Activated CD4-positive, alpha-beta T cell treated with anti-CD3 and anti-CD28 coated beads, Interleukin-2, amount 50 U/mL, for 4 hours (primary cell): ENCODE measurements at places on chromosomes 6 and 20.

DNA sequence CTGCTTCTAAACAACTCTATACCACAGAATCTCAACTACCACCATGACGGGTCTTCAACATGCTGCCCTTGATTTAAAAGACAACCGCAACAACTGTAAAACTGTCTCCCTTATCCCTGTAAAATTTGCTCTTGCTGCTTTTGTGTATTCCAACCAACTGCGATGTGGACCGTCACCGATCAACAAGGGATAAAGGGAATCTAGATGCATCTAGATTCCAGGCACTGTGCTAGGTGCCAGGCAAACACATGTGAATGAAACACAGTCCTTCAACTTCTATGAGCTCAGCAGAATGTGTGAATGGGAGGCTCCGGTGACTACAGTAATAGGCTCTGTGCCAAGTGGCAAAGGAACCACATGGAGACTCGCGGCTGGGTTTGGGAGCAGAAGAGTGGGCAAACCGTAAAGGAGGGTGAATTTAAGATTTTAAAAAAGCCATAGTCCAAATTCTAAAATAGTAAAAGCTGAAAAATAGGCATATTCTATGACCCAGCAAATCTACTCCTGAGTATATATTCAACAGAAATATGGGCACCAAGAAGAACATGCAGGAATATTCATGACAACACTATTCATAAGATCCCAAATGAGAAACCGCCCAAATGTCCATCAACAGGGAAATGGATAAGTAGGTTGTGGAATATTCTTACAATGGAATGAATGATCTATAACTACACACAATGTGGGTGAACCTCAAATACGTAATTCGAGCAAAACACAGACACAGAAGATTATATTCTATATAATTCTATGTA, 3.7 kb upstream of the PRND start:
- DNase-seq, result no peak

- no peak for DNase-seq
Measured at GRCh38 chr20:7849675-7850074, 90.6 kb downstream of the HAO1 start.

DNA sequence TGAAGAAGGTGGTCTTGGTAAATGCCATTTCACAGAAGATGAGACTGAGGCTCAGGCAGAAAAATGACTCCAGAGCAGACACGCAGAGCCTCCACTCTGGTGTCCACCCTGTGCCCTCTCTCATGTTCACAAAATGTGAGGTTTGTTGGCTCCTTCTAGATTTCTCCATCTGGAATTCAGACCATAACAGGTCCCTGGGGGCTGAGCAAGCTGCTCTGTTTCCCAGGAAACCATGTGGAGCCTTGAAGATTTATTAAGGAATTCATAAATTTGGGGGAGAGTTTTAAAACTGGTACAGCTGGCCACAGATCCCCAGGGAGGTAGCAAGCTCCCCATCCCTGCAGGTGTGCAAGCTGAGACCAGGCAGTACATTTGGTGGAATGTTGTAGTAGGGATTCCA, 38.8 kb upstream of the SIRPA start:
- DNase-seq, result no peak

GRCh38 chr20:37160683-37161082, 18.4 kb upstream of the RPN2 start:
- no peak for DNase-seq

GRCh38 chr6:4397307-4397706, 261.9 kb upstream of the ECI2 start:
- no peak for DNase-seq

- no peak for DNase-seq
Measured at GRCh38 chr6:121110733-121111132, 223.5 kb downstream of the TBC1D32 start.

DNA sequence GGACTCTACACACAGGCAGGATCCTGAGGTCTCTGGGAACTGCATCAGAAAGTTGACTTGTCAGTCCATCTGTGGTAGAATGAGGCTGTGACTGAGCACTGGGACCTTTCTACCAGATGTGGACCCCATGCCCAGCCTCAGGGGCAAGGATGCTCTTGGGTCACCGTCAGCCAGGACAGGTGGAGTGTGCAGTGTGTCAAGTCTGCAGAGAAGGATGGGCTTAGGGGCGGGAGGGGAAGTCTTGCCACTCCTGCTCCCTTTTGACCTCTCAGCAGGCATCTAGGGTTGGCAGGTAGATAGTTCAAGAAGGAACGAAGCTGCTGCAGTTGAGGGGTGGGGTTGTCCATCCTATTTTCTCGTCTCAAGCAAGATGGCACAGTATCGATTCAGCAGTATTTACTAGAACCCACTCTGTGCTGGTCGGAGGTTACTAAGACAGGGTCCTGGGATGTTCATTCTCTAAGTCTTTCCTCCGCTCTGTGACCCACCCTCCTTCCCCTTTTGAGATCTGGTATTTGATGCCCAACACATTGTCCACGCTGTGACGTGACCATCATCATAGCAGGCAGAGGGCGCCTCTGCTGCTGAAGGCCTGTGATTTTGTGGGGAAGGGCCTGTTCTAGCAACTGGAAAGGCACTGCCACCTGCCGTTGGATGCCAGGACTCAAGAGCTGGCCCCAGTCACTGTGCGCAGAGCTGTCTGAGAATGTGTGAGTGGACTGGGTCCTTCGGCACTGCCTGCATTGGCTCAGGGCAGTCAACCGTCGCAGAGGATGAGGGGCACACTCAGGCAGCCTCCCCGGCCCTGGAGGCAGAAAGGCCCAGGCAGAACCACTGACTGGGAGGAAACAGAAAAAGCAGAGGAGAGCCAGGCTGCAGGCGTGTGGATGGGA, 23.2 kb downstream of the RBCK1 start:
- no peak for DNase-seq

DNA sequence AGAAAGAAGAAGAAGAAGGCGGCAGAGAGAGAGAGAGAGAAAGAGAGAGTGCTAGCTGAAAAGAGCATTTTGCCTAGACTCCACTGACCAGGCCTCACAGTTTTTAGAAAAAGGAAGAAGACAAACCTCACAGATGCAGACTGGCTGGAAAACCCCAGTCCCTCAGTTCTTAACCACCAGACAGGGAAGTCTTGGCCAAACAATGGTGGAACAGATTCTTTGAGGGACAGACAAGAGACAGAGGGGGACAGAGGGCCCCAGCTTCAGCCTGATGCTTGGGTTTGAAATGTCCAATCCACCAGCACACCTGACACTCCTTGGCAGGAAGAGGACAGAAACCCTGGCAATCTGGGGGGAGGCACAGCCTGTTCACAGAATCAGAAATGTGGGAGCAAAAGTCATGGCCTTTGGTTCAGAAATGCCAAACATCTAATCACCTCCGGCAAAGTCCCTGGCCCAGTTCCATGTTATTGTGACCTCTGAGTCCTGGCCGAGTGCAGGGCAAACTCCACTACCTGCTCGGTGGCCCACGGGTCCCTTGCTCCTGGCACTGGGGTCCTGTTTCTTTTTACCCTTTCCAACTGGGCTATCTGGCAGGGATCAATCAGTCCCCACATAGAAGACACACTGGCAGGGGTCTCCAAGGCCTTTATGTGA, 235.2 kb downstream of the LY86 start:
- DNase-seq, result no peak

DNA sequence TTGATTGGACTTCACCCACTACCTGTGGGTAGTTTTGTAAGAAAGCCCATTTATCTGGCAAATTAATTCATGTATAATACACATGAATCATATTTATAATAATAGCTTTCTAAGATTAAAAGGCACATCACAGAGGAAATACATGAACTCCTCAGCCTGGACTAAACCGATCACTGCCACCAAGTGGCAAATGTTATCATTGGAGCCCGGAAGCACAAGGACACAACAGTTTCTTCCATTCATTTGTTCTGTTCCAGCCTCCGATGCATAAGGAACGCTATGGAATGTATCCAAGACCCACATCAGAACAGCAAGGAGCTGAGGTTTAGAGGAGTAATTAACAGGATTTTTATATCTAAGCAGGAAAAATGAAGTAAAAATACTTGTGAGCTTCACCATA, 13.9 kb upstream of the IPCEF1 start:
- no peak for DNase-seq

GRCh38 chr20:59152559-59153354, 10.9 kb upstream of the ZNF831 start:
- DNase-seq, result no peak

DNA sequence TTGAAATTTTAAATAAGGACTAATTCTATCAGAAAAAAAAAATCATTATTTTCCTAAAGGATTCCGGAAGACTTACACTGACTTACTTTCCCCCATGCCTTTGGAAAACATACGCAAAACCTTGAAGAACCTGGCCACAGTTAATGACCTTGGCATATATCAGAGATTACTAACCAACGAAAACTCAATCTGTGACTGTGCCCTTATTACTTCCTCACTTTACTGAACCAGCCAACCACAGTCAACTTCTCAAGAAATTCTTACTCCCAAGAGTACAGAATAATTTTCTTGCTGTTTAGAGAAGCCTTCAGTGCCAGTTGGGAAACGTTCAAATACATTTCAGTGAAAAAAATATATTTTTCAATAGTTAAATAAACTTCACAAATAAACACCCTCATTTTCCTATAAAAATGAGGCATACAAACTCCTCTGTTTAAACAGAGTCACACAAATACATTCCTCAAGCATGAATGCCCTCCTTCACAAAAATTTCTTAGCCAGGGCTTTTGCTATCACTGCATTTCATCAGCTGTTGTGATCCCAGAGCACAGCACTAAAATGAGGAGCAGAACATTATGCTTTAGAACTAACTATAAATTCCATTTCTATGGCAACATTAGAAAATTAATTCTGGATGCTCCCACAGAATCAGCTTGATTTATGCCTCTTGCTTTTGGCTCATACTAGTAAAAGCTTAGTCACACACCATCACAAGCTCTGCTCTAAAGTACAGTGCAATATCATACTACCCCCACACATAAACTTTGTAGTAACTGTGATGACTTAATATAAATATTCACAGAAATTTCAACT, 117.6 kb downstream of the DST start:
- no peak for DNase-seq

- DNase-seq, result no peak
Measured at GRCh38 chr20:59733351-59733750, 129.0 kb downstream of the PHACTR3 start.

- DNase-seq, result no peak
Measured at GRCh38 chr6:18632670-18633410, 245.7 kb downstream of the RNF144B start.

DNA sequence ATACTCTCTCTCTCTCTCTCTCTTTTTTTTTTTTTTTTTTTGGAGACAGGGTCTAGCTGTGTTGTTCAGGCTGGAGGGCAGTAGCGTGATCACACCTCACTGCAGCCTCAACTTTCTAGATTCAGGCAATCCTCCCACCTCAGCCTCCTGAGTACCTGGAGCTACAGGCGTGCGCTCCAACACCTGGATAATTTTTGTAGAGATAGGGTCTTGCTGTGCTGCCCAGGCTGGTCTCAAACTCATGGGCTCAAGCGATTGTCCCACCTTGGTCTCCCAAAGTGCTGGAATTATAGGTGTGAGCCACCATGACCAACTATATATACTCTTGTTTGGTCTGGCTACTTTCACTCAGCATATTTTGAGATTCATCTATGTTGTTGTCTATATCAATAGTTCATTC, 154.9 kb downstream of the ZFAND3 start:
- no peak for DNase-seq

GRCh38 chr6:14141351-14142062, 23.9 kb downstream of the CD83 start:
- no peak for DNase-seq

DNA sequence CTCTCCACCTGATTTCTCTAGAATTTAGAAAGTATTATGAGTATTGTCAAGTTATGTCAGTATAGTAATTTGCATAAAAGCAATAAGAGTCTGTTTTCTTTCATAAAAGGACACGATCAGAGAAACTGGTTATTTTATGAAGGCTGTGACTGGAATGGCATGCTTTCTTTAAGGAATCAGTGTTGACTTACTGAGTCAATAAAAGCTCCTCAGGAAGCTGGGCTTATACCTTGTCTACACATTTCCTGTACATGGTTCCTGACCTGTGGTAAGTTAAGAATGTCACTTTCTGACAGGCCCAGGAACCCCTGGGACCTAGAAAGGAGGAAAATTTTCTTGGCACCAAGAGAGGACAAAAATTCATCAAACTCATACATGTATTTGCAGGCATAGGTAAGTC, 1224.0 kb upstream of the ADGRB3 start:
- DNase-seq, result no peak

DNA sequence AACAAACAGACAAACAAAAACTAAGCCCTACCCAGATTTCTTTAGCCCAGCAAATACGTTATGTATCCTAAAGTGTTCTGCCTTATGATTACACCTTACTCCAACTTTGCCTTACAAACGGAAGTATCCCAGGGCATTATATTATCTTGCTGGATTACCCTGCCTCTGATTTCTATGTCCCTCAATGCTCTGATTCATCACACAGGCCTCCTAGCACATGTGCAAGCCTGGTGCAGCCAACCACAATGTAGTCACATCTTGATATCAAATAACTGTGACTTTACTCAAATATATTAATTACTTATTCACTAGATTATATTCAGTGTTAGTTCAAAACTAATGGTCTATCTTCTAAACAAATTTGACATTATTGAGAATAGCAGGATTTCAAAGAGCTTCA, 598.6 kb downstream of the TBC1D32 start:
- DNase-seq, result no peak

DNA sequence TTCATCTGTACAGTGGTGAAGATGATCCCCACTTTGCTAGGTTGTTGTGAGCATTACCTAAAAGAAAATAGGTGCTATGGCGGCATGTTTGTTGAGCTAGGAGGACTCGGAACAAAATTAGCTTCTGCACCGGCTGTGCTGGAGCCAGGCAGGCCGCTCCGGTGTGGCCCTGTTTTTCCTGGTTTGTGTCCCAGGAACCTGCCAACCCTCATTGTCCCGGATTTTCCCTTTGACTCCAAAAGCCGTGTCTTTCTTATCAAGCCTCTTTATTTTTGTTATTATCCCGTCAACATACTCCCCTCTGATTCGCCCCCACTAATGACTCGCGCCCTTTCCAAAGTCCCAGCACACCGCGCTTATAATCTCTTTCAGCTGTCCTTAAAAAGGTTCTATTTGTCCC, 117.0 kb downstream of the MYLK4 start:
- DNase-seq, result no peak

DNA sequence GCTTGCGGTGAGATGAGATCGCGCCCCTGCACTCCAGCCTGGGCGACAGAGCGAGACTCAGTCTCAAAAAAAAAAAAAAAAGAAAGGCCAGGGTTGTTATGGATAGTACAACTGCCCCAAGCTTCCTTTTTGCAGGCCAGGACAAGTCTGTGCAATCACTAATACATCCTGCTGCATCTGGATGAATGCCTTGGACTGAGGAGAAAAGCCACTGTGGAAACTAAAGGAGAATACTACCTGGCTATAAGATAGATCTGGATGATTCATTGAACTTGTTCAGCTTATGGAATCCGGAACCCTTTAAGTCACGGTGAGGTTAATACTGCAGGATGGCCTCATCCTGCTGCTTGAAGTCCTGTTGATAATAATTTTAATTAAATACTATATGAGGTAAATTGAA, 278.2 kb downstream of the TFAP2A start:
- no peak for DNase-seq

DNA sequence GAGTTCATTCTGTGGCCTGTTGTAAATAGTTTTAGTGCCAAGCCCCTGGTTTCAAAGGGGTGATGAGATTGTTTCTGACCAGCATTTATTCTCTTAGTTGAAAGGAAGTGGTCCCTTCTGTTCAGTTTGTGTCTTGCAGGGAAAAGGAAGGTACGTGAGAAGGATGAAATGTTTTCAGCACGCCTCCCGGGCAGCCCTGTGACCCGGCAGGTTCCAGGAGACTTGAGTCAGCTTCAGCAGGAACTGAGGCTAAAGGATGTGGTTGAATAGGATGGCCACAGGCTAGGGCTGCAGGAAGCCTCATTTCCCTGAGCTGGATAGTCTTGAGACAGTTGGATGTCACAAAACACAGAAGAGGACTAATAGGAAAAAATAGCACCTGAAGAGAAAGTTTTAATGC, 132.4 kb upstream of the SYNDIG1 start:
- no peak for DNase-seq
